Activated effector memory CD4-positive, alpha-beta T cell treated with Interleukin-2 at 50 U/mL for 16 hours (primary cell): ENCODE measurements at places on chromosomes 5 and 9.

DNA sequence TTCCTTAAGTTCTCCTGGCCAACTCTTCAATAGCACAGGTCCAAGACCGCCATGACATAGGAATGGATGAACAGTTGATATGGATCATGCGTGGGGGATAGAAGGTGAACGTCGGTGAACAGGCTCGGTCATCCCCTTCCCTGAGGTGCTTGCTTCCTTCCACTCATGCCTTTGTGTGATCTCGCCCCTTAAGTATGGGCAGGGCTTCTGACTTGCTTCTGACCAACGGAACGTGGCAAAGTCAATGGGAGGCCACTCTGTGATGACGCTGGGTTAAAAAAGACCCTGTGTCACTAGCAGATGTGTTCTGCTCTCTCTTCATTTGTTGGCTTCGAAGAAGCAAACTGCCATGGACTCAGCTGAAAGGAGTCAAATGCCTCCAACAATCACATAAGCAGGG lies 240.5 kb upstream of the TUT7 start:
- no peak for DNase-seq

DNA sequence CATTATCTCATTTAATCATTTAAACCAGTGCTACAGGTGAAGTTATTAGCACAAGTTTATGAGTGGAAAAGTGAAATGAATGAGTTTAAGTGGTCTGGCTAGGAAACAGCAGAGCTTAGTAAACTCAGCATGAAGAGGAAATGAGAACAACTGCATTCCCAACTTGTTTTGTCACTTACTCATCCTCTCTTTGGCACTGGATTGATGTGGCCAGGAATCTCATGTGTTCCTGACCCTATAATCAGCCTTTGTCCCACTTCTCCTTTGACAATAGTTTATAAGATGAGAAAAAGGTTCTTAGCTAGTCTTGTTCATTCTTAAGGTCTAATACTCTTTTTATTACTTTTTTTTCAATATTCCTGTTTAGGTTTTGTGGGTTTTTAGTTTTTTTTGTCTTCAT lies 559.2 kb upstream of the TLE4 start:
- no peak for DNase-seq

- no peak for DNase-seq
Observed at GRCh38 chr9:4114569-4115505, 185.0 kb downstream of the GLIS3 start.

DNA sequence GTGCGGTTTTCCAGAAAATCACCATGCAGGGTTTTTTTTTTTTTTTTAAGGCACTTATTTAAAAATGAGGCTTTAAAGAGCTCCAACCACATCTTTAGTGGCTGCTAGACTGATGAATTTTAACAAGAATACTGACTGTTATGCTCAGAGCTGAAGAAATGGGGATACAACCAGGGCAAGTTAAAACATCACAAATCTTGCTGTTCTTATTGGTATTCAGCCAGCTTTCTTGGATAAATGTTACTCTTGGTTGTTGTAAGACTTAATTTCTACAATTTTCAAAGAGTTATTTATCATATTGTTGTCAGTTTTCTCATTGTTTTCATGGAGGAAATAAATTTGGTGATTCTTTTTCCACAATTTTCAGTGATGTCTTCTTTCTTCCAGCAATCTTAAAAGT lies 352.8 kb upstream of the FAM174A start:
- no peak for DNase-seq

- DNase-seq, result peak; percentile 42
Observed at GRCh38 chr9:36191290-36191645, 547 bp downstream of the CLTA start.
